ENCODE measurements at places on chromosomes 3 and 15.
A peak's percentile ranks its signal among the peaks of the same experiment; 100 is the strongest.

GRCh38 chr3:104696470-104696869 is 670.2 kb upstream of the ALCAM start:
- no peaks in the 10 kb centered on the region for H3K27me3 ChIP-seq
- H3K4me1 ChIP-seq: no peaks in the 10 kb centered on the region
- no peak for DNase-seq
- H3K27ac ChIP-seq: no peak overlapping the region

GRCh38 chr15:90617171-90617570 is 87.4 kb downstream of the CRTC3 start:
- DNase-seq: no peak
- no peak overlapping the region for H3K27ac ChIP-seq
- H3K36me3 ChIP-seq: peaks cover 46% of the 10 kb centered on the region
- peaks cover 13% of the 10 kb centered on the region for H3K4me1 ChIP-seq
- no peak overlapping the region for H3K4me3 ChIP-seq
- H3K27me3 ChIP-seq: peaks cover 4% of the 10 kb centered on the region

DNA sequence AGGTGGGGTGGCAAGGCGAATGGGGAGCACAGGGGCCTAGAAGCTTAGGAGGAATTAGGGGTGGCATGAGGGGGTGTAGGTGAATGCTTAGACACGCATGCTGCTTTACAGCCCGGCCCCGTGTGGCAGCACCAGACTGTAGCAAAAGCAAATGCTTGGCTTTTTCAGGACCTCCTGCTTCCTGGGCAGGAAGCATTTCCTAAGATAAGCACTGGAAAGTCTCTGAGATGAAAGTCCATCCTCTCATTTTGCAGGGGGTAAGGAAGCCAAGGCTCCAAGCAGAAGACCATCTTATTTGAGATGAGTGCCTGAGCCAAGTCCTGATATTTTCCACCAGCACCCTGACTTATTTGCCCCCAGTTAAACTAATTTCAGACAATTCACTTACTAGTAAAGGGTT is 12.9 kb downstream of the SSUH2 start:
- H3K27me3 ChIP-seq: peaks cover 4% of the 10 kb centered on the region
- peaks cover 13% of the 10 kb centered on the region for H3K4me1 ChIP-seq
- no peak overlapping the region for H3K27ac ChIP-seq
- no peak for DNase-seq
- no peak overlapping the region for H3K4me3 ChIP-seq
- no peaks in the 10 kb centered on the region for H3K36me3 ChIP-seq

DNA sequence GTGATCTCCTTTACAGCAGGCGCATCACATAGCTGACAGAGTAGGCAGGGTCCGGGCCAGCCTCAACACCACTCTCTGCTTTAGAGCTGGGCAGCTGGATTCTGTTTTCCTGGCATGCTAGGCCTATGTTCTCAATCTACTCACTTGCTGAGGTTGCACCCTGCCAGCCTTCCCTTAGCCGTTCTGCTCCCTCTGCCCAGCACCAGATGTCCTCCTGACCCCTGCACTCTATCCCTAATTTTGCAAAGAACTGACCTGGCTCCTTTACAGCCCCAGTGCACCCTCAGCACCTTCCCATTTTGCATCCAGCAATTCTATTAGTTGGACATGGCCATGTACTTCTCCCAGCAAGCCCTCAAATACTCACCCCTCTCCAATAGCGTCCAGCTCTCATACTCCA is 371.6 kb upstream of the WNT5A start:
- peaks cover 47% of the 10 kb centered on the region for H3K4me1 ChIP-seq
- DNase-seq: no peak
- H3K27me3 ChIP-seq: peaks cover 2% of the 10 kb centered on the region
- H3K4me3 ChIP-seq: no peak overlapping the region
- no peaks in the 10 kb centered on the region for H3K36me3 ChIP-seq

- H3K27me3 ChIP-seq: peaks cover 3% of the 10 kb centered on the region
- H3K4me3 ChIP-seq: no peak overlapping the region
- peak; percentile 67 for DNase-seq
- H3K27ac ChIP-seq: no peak overlapping the region
- peaks cover 5% of the 10 kb centered on the region for H3K4me1 ChIP-seq
Observed at GRCh38 chr15:80173022-80173759, 20.4 kb downstream of the FAH start.

- no peak overlapping the region for H3K4me3 ChIP-seq
- no peaks in the 10 kb centered on the region for H3K4me1 ChIP-seq
- H3K36me3 ChIP-seq: no peaks in the 10 kb centered on the region
- no peak for DNase-seq
- H3K27ac ChIP-seq: no peak overlapping the region
- no peaks in the 10 kb centered on the region for H3K27me3 ChIP-seq
Observed at GRCh38 chr3:146214493-146214892, 36.4 kb downstream of the PLSCR4 start.

- no peak for DNase-seq
- peaks cover 22% of the 10 kb centered on the region for H3K4me1 ChIP-seq
- H3K27me3 ChIP-seq: no peaks in the 10 kb centered on the region
- no peak overlapping the region for H3K4me3 ChIP-seq
Observed at GRCh38 chr3:86175593-86176444, 815.1 kb downstream of the VGLL3 start.

DNA sequence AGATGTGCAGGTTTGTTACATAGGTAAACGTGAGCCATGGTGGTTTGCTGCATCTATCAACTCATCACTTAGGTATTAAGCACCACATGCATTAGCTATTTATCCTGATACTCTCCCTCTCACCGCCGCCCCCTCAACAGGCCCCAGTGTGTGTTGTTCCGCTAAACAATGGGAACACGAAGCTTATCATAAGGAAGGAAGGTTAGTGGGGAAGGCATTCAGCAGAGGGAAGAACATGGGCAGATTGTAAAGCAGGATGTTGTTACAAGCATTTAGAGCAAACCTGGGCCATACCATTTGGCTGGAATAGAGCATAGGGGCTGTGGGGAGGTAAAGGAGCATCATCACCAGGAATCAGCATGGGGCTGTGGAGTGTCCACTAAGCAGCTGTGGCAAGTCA is 111.8 kb downstream of the SSR3 start:
- no peaks in the 10 kb centered on the region for H3K36me3 ChIP-seq
- peaks cover 13% of the 10 kb centered on the region for H3K4me1 ChIP-seq
- peaks cover under 1% of the 10 kb centered on the region for H3K27me3 ChIP-seq
- H3K27ac ChIP-seq: peak overlapping the region; percentile 68
- no peak for DNase-seq

DNA sequence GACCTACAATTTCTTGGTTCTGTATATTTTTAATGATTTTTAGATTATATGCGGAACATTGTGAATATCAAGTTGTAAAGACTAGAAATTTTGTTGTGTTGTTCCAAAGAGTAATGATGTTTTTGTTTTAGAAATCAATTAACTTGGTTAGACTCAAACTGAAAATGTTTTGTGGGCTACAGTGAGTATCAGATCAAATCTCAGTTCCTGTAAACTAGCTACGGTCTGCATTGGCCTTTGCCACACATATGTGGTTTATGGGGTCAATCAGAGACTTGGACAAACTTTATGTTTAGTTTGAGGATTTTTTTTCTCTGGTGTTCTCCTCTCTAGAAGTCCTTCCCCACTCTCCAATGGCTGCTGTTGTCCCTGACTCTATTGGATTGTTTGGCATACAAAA is 308.0 kb upstream of the THRB start:
- no peaks in the 10 kb centered on the region for H3K36me3 ChIP-seq
- peaks cover 9% of the 10 kb centered on the region for H3K27me3 ChIP-seq
- H3K27ac ChIP-seq: no peak overlapping the region
- DNase-seq: no peak
- H3K4me3 ChIP-seq: no peak overlapping the region

GRCh38 chr3:33134026-33134625 is 20.3 kb downstream of the CRTAP start:
- no peak overlapping the region for H3K4me3 ChIP-seq
- DNase-seq: no peak
- H3K4me1 ChIP-seq: no peaks in the 10 kb centered on the region
- H3K27me3 ChIP-seq: no peaks in the 10 kb centered on the region
- H3K27ac ChIP-seq: no peak overlapping the region
- peaks cover 45% of the 10 kb centered on the region for H3K36me3 ChIP-seq

Data from nephron progenitor cell (in vitro differentiated cells).